ENCODE measurements at places on chromosomes 7 and 10. TPM values are rescaled to one million over a fixed set of nuclear protein-coding genes. Genes with fewer than 3 reads are reported as not detected.
A peak's percentile ranks its signal among the peaks of the same experiment; 100 is the strongest.

DNA sequence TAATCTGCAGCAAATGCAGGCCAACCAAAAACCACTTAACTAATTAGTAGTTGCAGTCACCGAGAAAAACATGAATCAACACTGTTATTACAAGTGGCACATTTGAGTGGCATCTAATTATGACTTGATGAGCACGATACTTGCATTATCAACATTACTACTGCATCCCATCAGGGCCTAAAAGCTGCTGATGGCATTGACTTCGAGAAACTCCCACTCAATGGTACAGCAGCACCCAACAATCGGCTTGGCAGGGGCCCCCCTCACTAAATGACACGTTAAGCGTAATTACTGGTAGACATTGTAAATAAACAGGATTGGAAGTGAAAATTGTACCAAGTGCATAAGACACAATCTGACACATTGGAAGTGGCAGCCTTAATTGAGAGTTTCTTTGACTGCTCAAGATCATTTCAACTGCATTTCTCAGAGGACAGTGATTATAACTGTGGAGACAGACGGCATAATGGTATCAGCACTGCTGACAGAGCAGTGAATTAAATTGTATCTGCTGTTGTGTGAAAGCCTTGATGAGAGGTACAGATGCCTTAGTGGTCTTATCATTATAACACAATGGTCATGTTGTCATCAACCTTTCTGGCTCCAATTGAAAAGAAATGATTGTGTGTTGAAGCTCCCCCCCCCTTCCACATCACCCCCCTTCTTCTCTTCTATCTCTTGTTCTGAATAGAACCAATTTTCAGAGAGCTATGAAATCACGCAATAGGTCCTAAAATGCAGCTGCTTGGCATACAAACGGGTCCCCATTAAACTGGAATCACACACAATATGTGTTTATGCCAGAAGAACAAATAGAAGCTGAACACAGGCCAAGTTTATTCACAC lies 43.4 kb downstream of the SHTN1 start:
- no peak for DNase-seq

- no peak for DNase-seq
Measured at GRCh38 chr10:121516093-121516865, 82.0 kb downstream of the FGFR2 start.

FRMPD2 gene
- total RNA-seq: 0.98 TPM

HECW1 gene
- total RNA-seq: 0.27 TPM

DNA sequence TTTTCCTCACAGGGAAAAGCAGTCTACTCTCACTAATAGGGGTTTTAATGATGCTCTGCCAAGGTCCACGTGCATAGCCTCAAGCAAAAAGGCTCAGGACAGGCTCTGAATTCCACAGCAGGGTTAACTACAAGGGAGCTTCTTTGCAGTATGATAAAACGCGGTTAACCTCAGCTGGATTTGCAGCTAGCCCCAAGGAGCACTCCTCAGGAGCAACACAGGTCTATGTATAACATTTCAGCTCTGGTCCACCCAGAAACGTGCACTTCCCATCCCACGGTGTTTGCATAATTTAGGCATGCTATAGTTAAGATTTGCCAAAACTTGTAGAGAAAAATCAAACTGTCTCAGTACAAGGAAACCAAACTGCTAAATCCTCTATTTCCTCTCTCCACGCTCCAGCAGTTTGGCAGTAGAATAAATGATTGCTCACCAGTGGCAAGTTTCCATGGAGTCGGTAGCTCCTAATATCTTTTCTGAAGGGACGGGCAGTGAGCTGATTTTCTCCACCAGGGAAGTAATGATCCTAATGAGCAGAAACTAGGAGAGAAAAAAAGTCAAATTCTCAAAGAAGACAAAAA lies 13.1 kb upstream of the ASB4 start:
- DNase-seq: peak; percentile 21

GRCh38 chr7:133230591-133231194 lies 22.2 kb upstream of the EXOC4 start:
- DNase-seq: peak; percentile 69

HECTD2 gene
- 5.9 TPM for total RNA-seq

DNA sequence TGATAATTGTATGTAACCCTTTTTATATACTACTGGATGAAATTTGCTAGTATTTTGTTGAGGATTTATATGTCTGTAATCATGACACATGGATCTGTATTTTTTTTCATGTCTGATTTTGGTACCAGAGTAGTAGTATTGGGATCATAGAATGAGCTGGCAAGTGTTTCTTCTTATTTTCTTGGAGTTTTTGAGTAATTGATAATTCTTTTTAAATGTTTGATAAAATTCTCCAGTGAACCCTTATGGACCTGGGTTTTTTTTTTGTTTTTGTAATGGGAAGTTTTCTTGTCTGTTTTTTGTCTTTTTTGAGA lies 28.4 kb downstream of the ZNF33A start:
- DNase-seq: no peak

MPP7 gene
- total RNA-seq: 5.4 TPM

DNA sequence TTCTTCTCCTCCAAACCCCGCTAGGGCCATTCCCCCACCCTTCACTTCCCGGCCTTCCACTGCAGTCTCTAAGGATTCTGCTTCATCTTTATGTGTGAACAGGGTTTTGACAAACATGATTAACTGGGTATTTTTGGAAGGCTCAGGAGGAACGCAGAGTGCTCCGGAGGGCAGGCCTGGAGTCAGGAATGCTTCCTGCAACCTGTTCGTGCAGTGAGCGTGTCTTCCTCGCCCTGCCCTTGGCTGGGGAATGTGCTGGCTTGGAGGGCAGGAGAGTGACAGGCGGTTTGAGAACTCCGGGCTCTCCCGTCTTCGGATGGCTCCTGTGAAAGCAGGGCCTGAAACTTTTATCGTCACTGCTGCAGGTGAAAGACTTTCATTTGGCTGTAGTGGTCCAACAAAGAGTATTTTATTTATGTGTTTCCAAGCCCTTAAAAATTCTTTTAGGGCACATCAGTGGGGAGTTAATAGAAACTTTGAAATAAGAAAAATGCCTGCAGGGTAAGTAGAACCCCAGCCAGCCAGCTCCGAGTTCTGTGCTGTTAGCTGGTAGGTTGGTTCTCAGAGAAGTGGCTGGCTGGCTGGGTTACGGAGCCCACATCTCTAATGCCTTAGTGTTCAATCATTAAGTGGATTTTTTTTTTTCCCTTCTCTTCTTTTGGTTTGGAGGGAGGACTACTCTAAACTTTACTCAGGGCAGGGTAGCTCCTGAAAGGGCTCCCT lies 51.0 kb downstream of the TCF7L2 start:
- peak; percentile 18 for DNase-seq

MYH16 gene
- not detected for total RNA-seq

GRCh38 chr7:91946549-91946948 lies 5.9 kb downstream of the AKAP9 start:
- no peak for DNase-seq

DNA sequence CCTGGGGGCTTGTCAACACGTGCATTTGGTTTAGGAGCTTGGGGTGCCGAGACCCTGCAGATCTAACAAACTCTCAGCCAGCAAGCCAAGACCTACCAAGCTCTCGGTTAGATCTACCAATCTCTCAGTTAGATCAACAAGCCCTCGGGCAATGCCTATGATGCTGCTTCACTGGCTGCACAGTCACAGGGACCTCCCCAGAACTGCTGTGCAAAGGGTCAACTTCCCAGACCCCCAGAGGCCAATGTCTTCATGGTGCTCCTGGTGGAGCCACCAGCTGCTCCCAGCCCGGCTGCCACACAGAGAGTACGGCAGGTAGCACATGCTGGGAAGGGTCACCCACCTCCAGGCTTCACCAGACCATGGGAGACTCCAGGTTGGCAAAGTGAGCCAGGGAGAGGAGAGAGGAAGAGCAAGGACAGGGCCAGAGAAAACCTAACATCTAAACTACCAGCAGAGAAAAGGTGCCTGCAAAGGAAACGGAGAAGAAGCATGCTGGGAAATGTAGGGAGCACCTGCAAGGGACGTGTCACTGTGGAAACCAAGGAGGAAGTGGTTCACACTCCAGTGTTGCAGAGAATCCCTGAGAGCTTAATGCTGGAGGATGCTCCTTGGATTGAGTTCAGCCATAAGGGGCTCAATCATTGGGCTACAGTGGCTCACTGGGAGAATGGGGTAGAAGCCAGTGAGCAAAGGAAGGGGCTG lies 51.5 kb upstream of the GDF10 start:
- DNase-seq: no peak

WNT16 gene
- total RNA-seq: not detected

HELLS gene
- total RNA-seq: 12.1 TPM

CALHM1 gene
- total RNA-seq: not detected

DNA sequence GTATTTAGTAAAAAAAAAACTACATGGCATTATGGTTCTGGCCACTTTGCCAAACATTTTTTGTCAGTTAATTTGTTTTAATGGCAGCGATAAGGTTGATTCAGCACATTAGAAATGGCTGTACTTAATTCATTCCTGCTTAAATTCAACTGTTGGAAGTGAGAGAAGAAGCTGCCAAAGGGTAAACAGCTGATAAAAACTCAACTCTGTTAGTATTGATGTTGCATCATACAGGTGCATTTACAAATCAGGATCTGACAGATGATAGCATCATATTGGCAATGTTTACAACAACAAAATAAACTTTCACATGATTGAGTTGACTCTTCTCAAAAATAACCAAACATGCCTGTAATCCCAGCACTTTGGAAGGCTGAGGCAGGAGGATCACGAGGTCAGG lies 444.3 kb downstream of the IPMK start:
- no peak for DNase-seq

GRCh38 chr10:35480142-35480541 lies 125.0 kb upstream of the GJD4 start:
- no peak for DNase-seq

Measured in MCF 10A (cell line).